ENCODE measurements at places on chromosomes 2 and 18.

DNA sequence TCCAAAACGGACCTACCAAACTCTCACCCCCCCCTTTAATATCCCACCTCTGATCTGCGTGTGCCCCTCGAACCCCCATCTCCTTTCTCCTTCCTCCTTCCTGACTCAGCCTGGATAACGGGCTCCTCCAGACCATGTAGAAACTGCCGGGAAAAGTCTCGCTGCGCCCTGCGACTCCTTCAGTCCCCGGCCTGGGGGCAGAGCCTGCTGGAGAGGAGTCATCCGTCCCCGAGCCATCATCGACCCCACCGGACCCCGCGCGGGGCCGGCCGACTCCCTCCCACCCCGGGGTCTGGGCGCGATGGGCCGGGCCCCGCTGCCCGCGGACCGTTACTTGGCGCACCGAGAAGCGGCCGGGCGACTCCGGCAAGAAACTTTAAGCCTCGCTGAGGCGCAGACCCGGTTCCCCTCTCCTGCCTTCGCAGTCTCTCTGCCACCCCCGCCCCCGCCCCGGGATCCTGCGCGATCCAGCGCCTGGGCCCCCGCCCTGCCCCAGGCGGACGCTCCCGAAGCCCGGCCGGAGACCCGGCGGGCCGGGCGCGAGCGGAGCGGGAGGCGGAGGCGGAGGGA, 3.4 kb downstream of the ZEB2 start:
- DNase-seq: no peak

DNA sequence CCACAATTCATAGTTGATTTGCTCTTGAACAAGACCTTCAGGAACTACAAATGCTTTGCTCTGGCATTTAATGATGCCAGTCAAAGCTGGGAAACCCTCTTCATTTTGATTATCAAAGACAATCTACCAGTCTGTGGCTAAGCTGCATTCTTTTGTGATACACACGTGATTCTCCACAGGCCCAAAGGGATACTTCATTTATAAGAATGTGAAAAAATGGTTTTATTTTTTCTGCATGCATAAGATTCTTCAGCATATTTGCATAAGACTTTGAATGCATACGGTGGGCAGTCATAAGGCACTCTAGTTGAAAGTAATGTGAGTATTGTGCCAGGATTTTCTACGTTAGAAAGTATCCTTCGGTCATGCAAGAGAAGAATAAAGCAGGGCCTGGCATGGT, 33.0 kb upstream of the ARL5A start:
- no peak for DNase-seq

DNA sequence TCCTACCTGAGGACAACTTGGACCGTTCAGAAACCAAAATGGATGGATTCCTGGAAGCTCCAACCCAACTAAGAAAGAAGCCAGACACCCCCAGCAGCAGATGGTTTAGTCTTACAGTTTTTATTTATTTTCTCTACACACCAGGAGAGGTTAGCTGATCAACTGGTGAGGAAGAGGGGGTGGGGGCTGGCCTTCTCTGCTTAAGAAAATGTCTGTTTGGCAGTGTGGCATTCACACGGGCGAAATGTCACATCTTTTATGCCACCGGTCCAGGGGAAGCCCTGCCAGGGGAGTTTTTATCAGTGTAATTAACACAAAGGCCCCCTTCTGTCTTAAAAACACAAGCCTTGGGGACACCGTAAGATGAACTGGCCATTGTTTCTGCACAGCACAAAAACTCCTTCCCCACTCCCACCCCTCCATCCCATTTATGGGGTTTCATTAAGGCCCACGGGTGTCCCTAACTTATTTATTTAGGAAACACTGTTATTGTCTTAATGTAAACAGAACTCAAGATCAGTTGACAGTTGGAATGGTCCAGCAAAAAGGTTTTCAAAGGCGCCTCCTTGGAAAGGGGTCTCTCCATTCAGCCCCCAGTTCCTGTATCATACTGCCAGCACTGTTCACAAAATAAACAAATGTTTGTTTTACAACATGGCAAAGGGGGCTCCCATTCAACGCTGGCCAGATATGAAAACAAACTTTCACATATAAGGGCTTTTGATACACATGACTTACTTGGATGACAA, 217.0 kb downstream of the C1D start:
- DNase-seq: no peak

- DNase-seq: no peak
Measured at GRCh38 chr2:206937555-206937954, 1.8 kb upstream of the CPO start.

GRCh38 chr2:75480971-75481836, 79.5 kb downstream of the EVA1A start:
- DNase-seq: no peak

DNA sequence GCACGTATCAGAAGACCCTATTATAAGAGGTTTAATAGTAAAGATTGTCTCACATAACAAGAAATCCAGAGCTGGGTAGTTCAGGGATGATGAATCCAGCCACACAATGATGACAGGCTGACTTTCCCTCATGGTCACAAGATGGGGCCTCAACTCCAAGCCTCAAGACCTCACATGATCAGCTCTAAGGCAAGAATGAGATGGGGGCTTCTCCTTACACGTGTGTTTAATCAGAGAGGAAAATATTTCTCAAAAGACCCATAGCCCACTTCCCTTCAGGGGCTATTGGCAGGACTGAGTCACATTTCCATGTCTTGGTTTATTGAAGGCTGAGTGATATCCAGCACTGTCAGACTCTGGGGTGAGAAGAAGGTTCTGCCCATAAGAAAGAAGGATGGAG, 100.2 kb upstream of the FOSL2 start:
- no peak for DNase-seq

GRCh38 chr18:59744271-59744721, 47.1 kb upstream of the CCBE1 start:
- DNase-seq: no peak

DNA sequence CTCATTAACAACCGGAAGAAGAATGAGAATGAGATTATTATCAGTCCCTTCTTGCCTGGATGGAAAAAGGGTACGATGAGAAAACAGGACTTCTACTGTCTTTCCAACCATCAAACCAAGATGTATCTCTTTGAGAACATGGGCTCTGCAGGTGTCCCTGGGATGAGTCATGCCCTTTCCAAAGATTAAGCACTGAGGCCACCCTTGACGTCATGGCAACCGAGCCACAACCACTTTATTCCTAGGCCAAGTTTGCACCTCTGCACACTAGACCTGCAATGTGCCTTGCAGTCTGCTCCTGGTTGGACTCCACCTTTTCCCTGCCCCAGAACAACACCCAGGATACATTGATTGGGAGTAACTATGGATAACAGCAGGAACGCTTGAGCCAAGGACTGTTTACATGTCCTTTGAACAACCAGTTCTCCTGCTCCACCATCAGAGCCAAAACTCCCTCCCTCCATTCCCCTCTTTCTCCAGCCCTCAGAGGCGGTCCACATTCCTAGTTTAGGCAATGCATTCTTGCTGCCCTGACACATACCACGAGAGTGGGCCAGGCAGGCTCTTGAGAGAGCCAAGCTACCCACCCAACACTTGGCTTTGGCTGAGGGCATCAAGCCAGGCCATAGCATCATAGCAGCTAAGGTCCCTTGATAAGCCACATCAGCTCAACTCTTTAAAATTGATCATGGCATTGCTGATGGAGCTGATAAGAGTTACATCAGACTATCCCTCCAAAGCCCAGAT, 310.7 kb downstream of the TNS1 start:
- no peak for DNase-seq
